NCI-H1417 (cell line): ENCODE measurements at places on chromosomes 2 and 18.

DNA sequence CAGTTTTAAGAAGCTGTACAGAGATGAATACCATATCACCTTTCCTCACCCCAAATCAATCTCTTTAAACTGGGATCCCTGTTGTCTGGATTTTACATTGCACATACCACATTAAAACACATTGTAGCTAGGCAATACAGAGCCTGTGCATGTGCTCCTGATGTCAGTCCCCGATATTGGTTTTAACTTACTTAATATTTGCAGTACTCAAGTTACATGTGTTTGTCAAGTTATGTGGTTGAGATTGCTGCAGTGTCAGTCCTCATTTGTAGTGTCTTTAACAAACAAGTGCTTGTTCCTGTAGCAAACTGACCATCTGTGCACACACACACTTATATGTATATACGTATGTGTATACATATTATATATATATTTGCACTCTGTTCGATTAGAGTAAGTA, 10.4 kb upstream of the UBE2E3 start:
- peak; percentile 36 for DNase-seq

DNA sequence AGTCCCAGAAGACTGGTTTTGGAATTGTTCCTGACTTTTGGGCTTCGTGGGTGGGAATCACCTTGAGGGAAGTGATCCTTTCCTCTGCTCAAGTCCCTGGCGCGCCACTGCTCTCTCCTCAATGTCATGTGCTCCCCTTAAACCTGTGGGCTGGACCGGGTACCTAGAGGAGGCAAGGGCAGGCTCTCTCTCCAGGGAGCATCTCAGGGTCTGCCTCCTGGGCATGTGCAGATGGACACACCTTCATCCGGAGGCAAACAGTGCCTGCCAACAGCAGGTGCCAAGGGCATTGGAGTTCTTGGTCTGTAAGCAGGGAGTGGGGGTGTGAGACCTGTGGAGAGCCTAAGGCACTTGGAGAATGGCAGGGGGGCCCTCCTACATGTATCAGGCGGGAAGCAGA, 142.6 kb downstream of the INHBB start:
- DNase-seq, result no peak

DNA sequence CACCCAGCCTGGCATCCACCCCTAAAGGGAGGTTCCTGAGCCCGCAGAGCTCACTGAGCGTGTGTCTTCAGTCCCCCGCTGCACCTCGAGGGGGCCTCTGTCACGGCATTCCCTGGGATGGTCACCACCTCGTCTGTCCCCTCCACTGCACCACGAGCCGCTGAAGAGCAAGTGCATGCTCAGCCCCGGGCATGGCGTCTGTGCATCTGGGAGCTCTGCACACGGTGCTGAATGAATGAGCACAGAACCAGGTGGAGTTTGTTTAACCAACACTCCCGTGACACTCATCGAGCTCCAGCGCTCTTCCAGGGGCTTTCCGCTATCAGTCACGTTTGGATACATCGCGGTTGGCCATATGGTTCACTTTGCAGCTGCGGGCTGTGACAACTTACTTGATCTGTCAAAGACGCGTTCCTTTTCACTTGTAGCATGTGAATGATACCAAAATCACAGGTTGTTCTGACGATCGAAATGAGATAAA, 9.2 kb downstream of the ALLC start:
- DNase-seq, result peak; percentile 91

DNA sequence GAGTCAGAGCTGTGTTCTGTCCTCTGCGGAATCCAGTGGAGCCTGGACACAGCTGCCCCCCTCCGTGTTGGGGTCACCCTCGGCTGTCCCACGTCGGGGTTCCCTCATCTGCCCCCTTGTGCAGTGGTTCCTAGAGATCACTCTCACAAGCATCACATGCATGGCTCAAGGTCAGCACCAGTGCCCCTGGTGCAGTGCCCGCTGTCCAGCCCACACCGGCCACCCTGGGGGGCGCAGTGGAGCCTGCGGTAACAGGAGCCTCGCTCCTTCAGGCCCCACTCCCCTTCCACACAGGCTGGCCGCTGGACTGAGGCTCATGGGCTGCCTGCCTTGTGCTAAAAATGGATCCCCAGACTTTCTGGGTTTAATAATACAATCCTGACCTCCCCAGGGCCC, 8.8 kb downstream of the TEKT4 start:
- no peak for DNase-seq

- DNase-seq, result no peak
Observed at GRCh38 chr2:236376566-236377244, 112.5 kb upstream of the ASB18 start.

GRCh38 chr18:46042571-46043123, 29.4 kb downstream of the PSTPIP2 start:
- no peak for DNase-seq

DNA sequence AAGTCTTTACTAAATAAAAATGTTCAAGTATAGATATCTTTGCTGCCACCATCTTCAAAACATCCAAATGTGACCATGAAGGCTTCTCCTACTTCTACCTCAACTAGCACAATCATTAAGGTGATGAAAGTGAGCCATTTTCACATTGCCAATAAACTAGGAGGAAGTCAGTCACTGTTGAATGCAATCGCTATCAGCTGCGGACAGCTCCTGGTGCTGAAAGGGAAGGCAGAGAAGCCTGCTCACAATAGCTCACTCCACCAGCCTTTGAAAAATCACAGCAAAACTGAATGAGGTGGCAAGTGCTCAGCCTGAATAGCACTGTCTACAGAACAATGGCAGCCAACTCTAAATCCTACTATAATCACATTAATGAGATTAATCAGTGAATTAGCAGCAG, 2.2 kb downstream of the MYT1L start:
- peak; percentile 62 for DNase-seq
